Activated T-cell treated with anti-CD3 and anti-CD28 coated beads for 1 hour (primary cell): ENCODE measurements at places on chromosomes 11 and 22.

- no peak for DNase-seq
These were observed 580.5 kb downstream of the INSC start for GRCh38 chr11:15695096-15695721.

DNA sequence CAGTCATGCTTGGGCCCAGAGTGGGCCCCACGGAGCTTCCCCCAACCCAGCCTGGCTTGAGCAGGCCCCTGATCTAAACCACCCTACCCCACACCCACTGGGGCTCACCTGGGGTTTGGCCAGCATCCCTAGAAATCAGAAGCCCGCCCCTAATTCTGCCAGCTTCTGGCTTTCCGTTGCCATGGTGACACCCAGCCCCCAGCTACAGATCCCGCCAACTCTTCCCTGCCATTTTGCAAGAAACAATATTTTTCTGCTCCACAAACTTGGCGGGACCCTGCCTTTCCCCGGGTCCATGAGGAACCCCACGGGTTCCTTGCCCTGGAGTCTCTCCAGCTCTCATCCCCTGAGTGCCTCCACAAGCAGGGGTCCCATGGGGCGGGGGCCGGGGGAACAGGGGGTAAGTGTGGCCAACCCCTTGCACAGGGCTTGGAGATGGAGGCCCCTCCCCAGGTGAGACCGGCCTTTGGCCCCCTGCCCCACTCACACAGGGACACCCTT, 90.0 kb downstream of the CDKN1C start:
- no peak for DNase-seq

- DNase-seq: peak; percentile 79
These were observed at the start of gene TMEM184B for GRCh38 chr22:38272373-38273134. Gene TMEM184B (minus strand): TSS chr22:38273010. CDS start chr22:38247961, 25,049 bp downstream.

- DNase-seq: no peak
These were observed 6.8 kb upstream of the HMBS start for GRCh38 chr11:119077839-119078238.

- no peak for DNase-seq
These were observed 21.9 kb upstream of the PARVG start for GRCh38 chr22:44158816-44159215.

DNA sequence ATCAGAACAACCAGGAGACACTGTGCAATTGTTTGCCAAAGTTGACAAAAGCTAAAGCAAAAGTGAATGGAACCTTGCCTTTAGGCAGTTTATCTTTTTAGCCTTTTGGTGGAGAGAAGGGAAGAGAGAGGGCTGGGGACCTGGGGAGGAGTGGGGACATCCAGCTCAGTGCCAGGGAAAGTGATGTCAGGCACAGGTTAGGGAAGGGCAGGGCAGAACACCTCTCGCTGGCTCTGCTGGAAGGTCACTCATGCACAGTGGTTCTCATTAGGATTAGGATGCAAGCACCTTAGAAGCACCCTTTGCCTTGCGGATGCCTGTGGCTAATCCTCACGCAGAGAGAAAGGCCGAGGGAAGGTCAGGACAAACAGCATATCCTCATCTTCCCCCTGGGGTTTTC, 14.3 kb upstream of the LINC01488 start:
- no peak for DNase-seq

- peak; percentile 36 for DNase-seq
These were observed at the start of gene C11orf97 for GRCh38 chr11:94511932-94512781. Gene C11orf97 (plus strand): TSS chr11:94512461. CDS start chr11:94512529, 68 bp downstream.

DNA sequence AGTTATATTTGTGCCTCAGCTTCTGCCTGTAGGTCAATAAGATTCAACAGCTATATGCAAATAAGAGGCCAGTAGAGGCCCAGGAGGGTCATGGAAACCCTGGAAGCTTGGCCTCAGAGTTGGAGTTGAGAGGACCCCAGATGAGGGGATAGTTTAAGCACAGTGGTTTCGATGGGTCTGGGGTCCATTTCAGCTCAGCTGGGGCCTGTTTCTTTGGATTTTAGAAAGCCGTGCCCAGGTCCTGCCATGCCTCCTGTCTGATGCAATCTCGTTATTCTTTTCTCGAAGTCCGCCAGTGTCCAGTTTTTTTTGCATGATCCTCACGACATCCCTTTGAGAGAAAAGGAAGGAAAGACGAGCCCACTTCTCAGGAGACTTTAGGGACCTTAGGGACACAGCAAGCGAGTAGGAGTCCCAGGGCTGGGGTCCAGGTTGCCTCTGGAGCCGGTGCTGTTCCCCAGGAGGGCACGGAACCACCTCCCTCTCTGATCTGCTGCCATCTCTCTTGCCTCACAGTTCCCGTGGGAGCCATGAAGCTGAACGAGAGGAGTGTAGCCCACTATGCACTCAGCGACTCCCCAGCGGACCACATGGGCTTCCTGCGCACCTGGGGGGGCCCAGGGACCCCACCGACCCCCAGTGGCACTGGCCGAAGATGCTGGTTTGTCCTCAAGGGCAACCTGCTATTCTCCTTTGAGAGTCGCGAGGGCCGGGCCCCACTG, 2.6 kb upstream of the SMDT1 start:
- DNase-seq: no peak

DNA sequence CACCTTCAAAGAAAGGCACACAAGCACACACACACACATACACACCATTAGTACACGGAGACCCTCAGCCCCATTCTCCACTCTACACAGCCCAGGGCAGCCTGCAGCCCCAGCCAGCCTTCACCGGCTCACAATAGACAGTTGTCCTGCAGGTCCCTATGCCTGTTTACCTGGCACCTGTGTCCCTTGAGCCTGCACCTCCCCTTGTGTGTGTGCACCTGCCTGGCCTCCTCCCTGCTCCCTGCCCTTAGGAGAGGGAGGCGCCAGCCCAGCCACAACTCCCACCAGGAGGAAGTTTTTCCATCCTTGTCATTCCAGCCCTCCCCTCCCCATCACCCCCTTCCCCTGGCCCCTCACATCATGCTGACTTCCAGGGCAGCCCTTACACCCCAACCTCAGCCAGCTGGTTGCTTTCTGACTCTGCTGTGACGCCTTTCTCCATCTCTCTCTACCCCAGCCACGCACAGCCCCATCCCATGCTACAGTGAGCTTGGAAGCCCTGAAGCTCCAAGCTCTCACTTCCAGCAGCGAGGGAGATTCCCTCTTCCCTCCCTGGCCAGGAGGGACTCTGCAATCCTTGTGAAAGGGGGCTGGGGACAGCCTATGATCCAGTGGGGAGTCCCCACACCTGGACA, 4.4 kb downstream of the AHNAK start:
- DNase-seq: no peak

GRCh38 chr22:42895541-42895981, 38.5 kb upstream of the ARFGAP3 start:
- no peak for DNase-seq

GRCh38 chr11:118597556-118597955, 9.9 kb upstream of the PHLDB1 start:
- no peak for DNase-seq

- DNase-seq: no peak
These were observed 123.9 kb downstream of the CTNND1 start for GRCh38 chr11:57885298-57886050.

DNA sequence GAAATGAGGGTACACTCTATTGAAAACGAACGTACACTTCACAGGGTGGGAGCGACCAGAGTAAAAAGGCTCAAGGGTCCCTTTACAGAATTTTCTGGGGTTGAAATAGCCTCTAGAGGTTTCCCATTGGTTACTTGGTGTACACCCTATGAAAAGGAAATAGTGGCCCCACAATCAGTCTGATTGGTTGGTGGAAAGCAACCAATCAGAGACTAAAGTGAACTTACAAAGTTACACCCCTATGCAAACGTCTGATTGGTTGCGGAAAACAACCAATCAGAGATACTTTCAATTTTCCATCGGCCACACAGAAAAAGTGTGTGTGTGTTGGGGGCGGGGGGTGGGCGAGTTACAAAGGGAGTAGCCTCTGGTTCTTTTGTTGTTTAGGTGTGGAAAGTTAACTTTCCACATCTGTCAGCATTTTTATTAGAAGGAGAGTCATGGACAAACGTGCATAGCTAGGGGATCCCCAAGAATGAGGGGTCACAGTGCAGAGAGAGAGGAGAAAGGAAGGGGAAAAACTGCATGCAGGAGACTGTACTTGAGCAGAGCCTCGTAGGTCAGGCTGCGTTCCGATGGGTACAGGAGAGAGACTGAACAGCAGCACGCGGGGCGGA, 1152.1 kb downstream of the TBC1D22A start:
- no peak for DNase-seq
